ENCODE measurements at places on chromosomes 11 and 22.
A peak's percentile ranks its signal among the peaks of the same experiment; 100 is the strongest.

DNA sequence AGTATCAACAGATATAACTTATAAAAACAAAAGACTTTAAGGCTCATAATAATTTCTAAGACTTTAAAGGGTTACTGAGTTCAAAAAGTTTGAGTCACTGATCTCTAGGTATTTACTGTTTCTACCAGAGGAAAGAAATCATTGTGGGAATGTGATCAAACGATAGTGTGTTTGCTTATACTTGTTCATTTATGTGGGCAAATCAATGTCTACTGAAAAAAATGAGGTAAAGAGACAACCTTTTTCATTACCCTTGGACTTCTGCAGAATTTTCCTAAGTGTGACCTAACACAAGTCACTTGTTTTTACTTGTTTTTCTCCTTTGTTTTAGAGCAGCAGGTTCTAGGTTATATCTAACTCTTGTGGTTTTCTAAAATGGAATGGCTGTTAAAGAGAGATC lies 65.4 kb downstream of the PRR5L start:
- no peak for DNase-seq

GRCh38 chr11:64687204-64687603 lies 35.8 kb downstream of the NRXN2 start:
- DNase-seq: no peak

DNA sequence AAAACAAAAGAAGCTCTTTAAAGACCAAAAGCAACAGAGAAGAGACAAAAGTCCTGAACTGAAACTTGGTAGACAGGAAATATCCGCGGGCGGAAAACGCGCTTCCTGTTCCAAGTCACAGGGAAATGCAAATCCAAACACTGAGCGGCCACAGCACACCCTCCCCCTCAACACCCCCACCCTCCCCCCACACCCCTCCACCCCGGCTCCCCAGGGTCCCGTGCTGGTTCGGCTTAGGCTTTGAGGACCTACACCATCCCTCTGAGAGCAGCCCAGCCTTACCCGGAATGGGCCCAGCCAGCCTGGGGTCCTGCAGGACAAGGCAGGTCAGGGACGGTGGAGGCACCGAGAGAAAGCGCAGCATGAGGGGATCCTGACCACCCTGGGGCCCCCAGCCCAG lies 160.4 kb downstream of the BRD1 start:
- no peak for DNase-seq

DNA sequence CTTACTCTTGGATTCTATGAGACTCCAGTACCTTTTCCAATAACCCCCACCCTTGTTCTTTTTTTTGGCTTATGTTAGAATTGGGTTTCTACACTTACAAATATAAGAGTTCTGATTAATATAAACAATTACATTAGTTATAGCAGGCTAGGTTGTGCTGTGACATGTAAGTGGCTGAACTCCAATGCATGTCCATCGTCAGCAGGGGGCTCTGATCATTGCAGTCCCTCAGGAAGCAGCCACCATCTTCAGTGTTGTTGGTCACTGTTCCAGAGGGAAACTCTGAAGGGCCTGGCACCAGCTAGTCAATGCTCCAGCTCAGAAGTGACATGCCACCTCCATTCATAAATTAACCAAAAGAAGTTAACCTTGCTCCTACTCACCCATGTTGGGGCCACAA lies 5.6 kb downstream of the LIPT2 start:
- no peak for DNase-seq

DNA sequence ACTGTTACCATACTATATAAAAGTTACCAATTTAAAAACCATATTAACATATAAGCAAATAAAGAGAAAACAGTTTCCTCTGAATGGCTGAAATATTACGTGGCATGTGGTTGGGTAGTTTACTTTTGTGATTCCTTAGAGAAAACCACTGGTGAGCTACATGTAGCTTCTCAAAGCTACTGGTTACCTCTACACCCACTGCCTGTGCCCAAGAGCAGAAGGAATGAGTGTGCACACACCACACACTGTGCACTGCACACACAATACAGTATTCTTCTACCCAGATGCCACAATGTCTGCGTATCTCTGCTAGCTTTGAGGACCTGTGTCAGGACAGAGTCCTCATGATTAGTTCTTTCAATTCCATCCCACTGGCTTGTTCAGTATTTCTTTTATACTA lies 25.5 kb upstream of the YPEL1 start:
- no peak for DNase-seq

GRCh38 chr11:73228268-73229134 lies 10.4 kb downstream of the P2RY2 start:
- no peak for DNase-seq

- no peak for DNase-seq
Measured at GRCh38 chr11:127656116-127656836, 655.7 kb upstream of the KIRREL3 start.

DNA sequence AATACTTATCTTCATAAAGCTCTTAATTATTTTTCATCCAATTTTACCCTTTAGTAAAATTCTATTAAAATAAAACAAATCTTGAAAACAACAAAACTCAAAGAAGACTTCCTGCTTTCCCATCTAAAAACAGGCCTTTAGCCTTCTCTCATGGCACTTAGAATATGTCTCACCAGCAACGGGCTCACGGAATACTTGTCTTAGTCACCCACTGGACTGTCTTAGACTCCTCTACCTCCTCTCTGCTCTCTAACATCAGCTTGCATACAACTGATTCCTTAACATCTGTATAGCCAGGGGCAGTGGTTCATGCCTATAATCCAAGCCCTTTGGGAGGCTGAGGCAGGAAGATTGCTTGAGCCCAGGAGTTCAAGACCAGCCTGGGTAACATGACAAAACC lies 13.7 kb downstream of the HPS5 start:
- no peak for DNase-seq

- DNase-seq: no peak
Measured at GRCh38 chr22:47204002-47204979, 441.8 kb downstream of the TBC1D22A start.

DNA sequence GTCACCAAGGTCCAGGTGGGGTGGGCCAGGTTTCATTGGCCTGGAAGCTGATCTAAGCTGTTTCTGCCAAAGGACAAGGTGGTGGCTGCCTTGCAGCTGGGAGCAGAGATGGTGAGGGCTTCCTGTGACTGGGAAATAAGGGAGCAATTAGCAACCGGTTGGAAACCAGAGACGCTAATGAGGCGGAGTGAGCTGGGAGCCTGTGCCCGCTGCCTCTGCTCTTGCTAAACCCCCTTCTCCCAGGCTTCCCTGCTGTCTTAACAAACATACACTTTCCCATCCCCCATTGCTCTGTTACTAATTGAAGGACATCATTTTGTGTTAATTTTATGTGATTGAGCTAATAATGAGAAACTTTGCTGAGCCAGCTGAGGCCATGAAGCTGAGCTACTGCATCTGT lies 121.8 kb downstream of the INSC start:
- no peak for DNase-seq

DNA sequence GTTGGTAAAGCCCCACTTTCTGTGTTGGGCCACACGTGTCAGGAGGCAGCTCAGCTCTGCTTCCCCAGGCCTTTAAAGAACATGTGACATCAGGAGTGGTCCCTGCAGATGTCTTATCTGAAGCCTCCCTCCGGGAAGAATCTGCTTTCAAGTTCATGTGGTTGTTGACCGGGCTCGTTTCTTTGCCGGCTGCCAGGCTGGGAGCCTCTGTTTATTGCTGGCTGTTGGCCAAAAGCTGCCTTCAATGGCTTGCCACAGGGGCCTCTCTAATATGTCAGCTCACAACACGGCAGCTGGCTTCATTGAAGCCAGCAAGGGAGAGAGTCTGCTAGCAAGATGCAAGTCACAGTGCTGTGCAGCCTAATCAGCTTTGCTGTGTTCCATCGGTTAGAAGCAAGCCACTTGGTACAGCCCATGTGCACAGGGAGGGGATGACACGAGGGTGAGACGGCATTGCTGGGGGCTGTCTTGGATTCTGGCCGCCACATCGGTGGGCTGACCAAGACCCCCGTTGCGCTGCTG lies 14.6 kb downstream of the MRGPRF start:
- DNase-seq: no peak

GRCh38 chr11:65894034-65894591 lies 3.6 kb downstream of the CCDC85B start:
- no peak for DNase-seq

- DNase-seq: no peak
Measured at GRCh38 chr11:16960250-16960649, 54.0 kb downstream of the PLEKHA7 start.

- DNase-seq: no peak
Measured at GRCh38 chr11:75350743-75351540, 519 bp downstream of the ARRB1 start.

GRCh38 chr11:11710556-11710955 lies 88.8 kb upstream of the GALNT18 start:
- no peak for DNase-seq

- DNase-seq: no peak
Measured at GRCh38 chr11:63944987-63945386, 6.2 kb downstream of the NAA40 start.

DNA sequence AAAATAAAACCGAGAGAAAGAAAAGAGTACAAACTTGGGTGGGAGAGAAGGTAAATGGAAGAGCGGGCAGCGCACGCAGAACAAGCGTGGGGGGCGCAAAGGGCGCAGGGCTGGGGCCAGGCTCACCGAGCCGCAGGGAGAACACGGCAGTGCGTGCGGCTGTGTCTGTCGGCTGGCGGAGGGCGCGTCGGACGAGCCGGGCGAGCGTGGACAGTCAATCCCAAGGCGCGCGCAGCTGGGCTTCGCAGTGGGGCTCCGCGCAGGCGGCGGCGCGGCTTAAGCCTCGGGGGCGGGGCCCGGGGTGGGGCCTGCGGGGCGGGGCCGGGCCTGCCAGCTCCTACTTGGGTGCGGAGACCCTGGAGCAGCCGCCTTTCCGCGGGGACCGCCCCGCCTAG lies at the start of gene UCP2:
UCP2 (minus strand) TSS at position 249 of the 395 bp plus-strand sequence. CDS start 4,465 bp downstream, outside the sequence.
- no peak for DNase-seq

DNA sequence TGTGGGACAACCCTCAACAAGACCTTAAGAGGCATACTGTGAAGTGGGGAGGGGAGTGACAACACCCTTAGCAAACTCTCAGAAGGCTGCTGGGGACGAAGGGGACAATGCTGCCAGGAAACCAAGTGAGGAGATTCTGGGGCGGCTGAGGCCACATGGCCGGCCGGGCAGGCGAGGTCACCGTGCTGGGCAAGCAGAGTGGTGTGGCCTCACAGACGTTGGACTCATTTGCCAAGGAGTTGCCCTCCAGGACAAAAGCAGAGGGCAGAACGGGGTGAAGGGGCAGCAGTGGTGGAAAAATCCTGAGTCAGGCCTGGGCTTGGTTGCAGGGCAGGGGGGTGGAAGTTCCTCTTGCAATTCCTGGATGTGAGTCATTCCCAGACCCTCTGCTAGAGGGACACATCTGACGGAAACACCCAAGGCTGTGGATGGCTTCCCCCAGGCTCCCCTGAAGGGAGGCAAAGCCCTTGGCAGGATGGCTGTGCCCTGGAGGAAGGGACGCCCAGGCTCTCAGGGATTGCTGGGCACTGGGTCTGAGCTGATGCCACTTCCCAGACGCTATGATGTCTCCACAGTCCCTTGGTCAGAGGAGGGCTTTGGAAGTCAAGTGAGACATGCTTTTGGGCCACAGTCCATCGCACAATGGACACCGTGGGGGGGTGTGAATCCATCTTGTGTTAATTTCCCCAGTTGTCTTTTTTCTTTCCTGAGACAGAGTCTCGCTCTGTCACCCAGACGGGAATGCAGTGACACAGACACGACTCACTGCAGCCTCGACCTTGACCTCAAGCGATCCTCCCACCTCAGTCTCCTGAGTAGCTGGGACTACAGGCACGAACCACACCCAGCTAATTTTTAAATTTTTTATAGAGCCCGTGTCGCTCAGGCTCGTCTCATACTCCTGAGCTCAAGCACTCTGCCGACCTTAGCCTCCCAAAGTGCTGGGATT lies 16.2 kb upstream of the SHANK3 start:
- DNase-seq: peak; percentile 47

DNA sequence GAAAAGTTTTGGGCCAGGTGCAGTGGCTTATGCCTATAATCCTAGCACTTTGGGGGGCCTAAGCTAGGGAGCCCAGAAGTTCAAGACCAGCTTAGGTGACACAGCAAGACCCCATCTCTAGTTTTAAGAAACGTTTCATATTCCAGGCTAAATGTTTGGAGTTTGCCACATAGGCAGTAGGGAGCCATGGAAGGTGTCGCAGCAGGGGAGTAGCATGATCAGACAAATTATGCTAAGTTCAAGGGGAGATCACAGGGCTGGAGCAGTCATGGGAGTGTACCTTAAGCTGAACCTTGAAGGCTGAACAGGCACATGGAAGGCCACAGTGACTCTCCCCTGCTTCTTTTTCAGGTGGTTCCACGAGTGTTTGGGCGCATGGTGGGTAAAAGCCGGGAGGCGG lies 5.9 kb upstream of the NHERF4 start:
- no peak for DNase-seq

DNA sequence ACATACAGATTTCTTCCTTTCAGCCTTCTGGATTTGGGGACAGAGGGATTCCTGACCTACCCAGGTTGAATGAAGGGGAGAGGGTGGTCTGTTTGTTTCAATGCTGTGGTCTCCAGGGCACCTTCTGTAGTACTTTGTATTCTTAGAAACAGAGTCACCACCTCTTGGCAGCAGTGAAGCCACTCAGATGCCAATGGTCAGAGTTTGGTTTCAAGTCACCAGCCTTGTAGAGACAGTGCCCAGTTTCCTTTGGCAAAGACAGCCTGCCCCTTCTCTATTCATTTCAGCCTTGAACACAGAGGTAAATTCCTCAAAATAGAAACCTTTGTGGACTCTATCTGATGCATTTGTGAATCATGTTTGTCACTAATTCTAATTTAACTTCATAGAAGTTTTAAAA lies 111.7 kb upstream of the RASSF10 start:
- DNase-seq: no peak

DNA sequence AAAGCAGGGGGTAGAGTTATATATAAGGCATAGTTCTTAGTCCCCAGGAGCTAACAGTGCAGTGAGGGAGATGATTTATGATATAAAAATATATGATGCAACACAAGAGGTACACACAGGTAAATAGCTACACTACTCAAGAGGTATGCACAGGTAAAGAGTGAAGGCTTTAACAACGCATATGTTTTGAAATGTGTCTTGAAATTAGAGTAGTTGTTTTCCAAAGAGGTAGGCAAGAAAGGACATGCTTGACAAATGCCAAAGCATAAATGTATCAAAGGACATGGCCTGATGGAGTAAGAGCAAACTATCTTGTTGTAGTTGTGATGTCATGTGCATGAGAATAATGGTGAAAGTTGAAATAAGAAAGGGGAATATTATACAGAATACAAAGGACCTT lies 104.3 kb upstream of the C11orf87 start:
- DNase-seq: no peak

DNA sequence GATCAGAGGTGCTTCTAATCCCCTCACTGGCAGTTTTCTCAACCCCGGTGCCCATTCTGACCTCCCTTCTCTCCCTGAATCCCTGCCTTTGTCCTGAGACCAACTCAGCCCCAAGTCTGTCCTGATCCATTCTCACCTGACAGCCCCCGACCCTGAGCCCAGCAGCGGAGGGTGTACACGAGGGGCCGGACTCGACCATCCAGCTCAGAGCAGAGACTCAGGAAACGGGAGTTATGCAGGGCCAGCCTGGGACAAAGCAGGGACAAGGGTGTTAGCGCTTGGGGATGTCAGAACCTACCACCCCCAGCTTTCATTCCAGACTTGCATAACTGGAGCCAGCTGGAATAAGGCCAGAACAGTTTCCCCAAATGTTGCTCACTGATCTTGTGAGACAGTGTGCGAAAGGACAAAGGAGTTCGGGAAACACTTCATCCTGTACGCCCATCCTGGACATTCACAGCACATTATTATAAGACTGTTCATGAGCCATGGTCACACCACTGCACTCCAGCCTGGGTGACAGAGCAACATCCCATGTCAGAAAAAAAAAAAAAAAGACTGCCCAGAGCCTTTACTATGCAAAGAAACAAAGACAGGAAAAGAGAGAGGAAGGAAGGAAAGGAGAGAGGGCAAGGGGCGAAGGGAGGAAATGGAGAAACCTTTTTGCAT lies 3.5 kb upstream of the EEF1G start:
- no peak for DNase-seq

GRCh38 chr22:29308791-29309262 lies 2.4 kb downstream of the GAS2L1 start:
- DNase-seq: no peak
